ENCODE measurements at places on chromosomes 6 and 20. TPM values are rescaled to one million over a fixed set of nuclear protein-coding genes. Genes with fewer than 3 reads are reported as not detected.

GRCh38 chr6:43702534-43703440 is 15.2 kb upstream of the MRPS18A start:
- no peaks in the 10 kb centered on the region for H3K27me3 ChIP-seq
- peaks cover 61% of the 10 kb centered on the region for H3K4me1 ChIP-seq
- no peaks in the 10 kb centered on the region for H3K36me3 ChIP-seq
- peak; percentile 97 for DNase-seq

The SLC35B2 gene
- total RNA-seq, result 37.9 TPM

GRCh38 chr6:131065824-131066171 is 2.8 kb upstream of the EPB41L2 start:
- DNase-seq, result no peak
- no peak overlapping the region for H3K27ac ChIP-seq
- no peaks in the 10 kb centered on the region for H3K27me3 ChIP-seq
- peaks cover 22% of the 10 kb centered on the region for H3K4me1 ChIP-seq
- no peak overlapping the region for H3K4me3 ChIP-seq

The RAB23 gene
- 73.1 TPM for total RNA-seq

DNA sequence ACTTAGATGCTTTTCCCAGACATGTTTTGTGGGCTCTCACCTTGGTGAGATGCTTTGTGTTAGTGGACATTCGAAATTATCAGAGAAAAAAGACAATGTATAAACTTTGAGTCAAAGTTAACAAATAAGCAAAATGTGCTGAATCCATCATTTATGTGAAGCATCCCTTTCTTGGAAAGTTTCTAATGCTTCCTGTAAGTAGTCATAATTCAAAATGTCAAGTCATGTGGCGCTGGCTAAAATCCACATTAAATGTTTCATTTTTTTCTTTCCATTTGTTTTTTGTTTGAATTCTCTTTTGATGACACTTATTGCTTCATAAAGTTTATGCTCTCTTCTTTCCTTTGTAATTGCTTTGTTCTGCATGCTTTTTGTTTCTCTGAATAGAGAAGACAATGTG is 107.2 kb upstream of the CENPW start:
- H3K27me3 ChIP-seq, result no peaks in the 10 kb centered on the region
- no peak for DNase-seq
- no peak overlapping the region for H3K4me3 ChIP-seq
- H3K27ac ChIP-seq, result no peak overlapping the region
- peaks cover 23% of the 10 kb centered on the region for H3K4me1 ChIP-seq
- no peaks in the 10 kb centered on the region for H3K36me3 ChIP-seq

- H3K4me3 ChIP-seq, result no peak overlapping the region
- no peak for DNase-seq
- no peaks in the 10 kb centered on the region for H3K36me3 ChIP-seq
- peaks cover 3% of the 10 kb centered on the region for H3K4me1 ChIP-seq
- no peaks in the 10 kb centered on the region for H3K27me3 ChIP-seq
These were observed 492.1 kb downstream of the MAFB start for GRCh38 chr20:40196846-40197436.

DNA sequence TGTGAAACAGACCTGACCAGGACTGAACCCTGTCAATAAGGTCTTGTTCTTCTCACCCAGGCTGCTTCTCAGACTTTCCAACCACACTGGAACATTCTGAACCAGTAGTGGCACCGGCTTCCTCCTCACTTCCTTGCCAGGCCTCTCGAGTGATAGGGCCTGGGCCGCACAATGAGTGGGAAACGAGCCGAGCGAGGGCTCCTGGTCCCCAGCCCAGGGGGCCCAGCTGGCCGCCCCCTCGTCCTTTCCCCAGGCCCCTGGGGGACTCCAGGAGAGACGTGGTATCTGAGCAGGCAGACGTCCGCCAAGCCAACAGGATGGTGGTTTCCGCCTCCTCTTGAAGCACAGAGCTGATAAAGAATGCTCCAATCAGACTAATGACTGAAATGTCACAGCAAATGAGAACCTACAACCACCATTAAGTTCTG is 117.9 kb downstream of the GMDS start:
- no peaks in the 10 kb centered on the region for H3K4me1 ChIP-seq
- H3K27ac ChIP-seq, result peak overlapping the region; percentile 39
- H3K36me3 ChIP-seq, result no peaks in the 10 kb centered on the region
- H3K4me3 ChIP-seq, result no peak overlapping the region
